ENCODE measurements at places on chromosomes 2 and 18.

GRCh38 chr2:144194326-144195071 is 325.4 kb downstream of the ZEB2 start:
- no peak for DNase-seq

GRCh38 chr2:40497251-40497859 is 45.5 kb upstream of the SLC8A1 start:
- no peak for DNase-seq

DNA sequence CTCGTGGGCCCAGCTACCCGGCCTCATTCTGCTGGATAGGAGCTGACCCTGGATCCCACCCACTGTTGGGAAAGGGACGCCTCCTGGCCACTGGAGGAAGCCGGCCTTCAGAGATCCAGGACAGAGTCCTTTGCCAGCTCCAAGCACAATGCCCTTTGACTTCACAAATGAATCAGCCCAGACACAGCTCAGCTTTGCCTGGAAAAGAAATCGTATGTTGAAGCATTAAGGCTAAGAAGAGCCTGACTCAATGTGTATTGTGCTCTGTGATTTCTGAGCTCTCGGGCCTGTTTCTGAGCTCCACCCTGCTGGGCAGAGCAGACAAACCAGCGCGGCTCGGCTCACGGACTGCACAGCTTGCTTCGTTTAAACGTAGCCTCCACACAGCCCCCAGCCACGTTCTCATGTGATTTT is 162.9 kb upstream of the APCDD1 start:
- DNase-seq, result peak; percentile 33

DNA sequence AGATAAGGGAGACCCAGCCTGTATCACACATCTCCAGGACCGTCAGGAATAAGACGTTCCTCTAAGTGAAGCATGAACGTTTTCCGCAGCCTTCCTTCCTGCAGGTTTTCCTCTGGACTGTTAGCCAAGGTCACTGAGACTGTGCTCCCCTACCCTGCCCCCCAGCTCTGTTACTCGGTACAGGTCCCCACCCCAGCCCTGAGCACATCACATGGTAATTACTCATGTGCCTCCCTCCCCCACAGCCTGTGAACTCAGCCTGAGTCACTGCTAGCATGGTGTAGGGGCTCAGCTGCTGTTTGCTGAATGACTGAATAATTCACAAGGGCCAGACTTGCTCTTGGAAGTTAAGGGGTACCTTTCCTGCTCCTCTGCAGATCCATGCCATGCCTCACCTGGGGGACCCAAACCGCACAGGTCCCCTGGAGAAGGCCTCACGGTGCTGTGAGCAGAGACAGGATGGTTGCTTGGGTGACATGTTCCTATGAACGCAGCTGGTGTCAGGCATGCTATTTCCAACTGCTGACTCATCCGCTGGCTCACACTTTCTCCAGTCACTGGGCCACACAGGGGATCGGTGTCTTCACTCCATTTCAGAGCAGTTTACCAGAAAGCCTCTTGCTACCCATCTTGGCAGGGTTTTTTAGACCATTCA is 88.2 kb downstream of the PLB1 start:
- DNase-seq, result peak; percentile 92

- DNase-seq, result no peak
Measured at GRCh38 chr2:237824085-237824484, 25.5 kb downstream of the RBM44 start.

GRCh38 chr2:214050731-214051130 is 360.1 kb upstream of the VWC2L start:
- no peak for DNase-seq

DNA sequence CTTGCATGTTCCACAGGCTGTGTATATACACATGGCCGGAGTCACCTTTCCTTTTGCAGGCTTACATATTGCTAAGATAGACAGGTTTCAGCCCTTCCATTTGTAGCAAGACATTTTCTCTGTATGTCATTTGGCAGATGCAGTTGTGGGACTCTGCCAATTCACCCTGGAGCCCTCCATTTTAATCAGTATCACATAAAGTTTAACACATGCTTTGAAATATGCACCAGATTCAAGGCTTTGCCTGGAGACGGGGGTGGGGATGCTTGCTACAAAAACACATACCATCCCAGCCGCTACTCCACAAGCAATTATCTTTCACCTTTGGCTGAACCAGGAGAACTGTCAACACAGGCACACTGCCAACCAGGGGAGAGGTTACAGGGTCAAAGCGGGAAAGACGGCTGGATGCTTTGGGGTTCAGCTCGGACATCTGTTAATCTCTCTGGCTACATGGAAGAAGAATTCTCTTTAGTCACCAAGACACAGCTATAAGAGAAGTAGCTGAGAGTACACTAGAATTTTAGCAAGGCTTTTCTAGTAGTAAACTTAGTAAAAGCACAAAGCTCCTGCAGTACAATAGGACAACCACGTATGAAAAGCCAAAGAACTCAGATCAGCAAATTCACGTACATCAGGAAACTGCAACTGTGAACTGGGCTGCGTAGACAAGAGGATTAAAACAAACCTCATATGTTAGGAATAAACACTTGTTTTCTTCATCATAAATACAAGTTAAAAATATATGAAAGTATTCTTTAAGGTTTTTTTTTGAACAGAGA is 130.9 kb downstream of the EXOC6B start:
- peak; percentile 50 for DNase-seq

- no peak for DNase-seq
Measured at GRCh38 chr2:232400256-232401015, 6.2 kb upstream of the ALPG start.

GRCh38 chr2:222736301-222736700 is 64.8 kb downstream of the MOGAT1 start:
- DNase-seq, result peak; percentile 53

- no peak for DNase-seq
Measured at GRCh38 chr2:79798776-79799175, 285.9 kb downstream of the CTNNA2 start.

- DNase-seq, result peak; percentile 35
Measured at GRCh38 chr2:46157966-46158310, 139.3 kb upstream of the EPAS1 start.

GRCh38 chr18:23684515-23685197 is 4.6 kb upstream of the LAMA3 start:
- no peak for DNase-seq

DNA sequence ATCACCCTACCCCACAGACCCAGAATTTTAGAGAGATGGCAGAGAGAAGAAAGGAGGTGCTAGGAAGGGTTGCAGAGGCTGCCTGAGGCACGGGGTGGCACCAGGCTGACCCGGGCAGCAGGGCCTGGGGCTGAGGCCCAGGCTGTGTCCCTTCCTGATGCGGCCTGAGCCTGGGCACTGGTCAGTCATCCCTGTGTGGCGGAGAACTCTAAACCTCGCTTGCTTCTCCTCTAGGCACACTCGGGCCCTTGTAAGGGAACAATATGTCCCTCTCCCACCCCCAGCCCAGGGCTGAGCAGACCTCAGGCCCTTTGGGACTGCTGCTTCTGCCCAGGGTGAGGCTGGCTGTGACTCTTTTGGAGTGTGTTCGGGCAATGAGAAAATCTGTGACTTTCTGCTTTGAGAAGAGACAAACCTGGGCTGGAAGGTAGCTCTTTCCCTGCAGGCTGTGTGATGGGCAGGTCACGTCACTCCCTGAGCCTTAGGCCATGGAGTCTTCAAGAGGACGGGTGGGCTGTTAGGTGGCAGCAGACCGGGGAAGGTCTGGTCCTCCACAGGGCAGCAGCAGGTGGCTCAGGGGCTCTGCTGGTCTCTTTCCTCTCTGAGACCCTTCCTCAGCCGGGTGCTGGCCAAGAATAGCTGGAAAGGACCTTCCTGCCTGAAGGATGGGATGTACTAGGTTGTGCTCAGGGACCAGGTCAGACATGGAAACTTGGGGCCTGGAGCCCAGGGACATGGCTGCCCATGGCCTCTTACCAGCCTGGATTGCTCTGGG is 96.8 kb downstream of the GLI2 start:
- DNase-seq, result no peak

GRCh38 chr2:53632714-53633113 is 134.9 kb upstream of the CHAC2 start:
- peak; percentile 93 for DNase-seq

DNA sequence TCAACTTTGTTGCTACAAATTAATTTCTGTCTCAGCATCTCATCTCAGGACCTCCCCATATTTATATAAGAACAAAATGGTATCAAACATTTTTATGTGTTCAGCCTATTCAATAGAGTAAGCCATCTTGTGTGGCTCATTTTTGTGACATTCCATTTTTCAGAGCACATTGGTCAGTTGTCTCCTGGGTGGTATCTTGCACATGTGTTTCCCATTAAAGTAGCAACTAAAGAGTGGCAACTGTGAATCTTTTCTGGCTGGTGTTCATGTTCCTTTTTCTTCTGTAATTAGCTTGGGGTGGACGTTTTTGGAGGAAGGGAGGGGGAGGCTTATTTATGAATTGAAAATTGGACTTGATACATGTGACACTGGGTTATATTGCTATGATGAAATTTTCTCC is 45.4 kb upstream of the EFEMP1 start:
- DNase-seq, result peak; percentile 85

DNA sequence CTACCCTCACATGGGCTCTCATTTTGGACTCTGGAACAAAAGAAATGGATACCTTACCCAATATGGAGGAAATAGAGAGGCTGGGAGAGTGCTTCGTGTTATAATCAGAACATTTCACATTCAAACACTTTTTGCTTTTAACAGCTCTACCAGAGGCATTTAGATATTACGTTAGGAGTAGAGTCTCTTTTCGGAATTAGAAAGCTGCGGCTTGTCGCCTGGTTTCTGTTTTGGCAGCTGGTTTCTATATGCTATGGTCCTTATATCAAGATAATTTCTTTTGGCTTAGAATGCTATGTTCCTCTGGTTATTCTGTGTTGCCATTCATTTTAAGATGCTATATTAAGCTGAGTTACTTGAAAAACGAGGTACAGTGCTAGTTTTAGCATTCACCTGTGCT is 392.8 kb upstream of the GALNT5 start:
- DNase-seq, result no peak

- no peak for DNase-seq
Measured at GRCh38 chr2:203400805-203401585, 72.8 kb downstream of the ABI2 start.

DNA sequence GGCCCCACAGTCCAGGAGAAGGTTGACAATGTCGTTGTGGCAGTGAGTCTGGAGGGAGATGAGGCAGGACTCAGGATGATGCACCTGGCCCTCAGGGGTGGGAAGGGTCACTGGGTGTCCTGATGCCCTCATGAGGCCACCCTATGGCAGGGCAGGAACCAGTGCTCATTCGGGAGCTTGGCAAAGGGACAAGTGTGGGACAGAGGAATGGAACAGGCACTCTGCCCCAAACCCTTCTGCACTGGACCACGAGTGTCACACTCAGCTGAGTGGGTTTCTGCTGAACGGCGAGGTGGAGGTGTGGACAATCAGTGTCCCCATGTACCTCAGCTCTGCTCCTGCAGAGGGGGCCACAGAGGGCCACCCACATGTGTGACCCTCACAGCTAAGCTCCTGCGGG is 32.0 kb downstream of the ANKMY1 start:
- no peak for DNase-seq

DNA sequence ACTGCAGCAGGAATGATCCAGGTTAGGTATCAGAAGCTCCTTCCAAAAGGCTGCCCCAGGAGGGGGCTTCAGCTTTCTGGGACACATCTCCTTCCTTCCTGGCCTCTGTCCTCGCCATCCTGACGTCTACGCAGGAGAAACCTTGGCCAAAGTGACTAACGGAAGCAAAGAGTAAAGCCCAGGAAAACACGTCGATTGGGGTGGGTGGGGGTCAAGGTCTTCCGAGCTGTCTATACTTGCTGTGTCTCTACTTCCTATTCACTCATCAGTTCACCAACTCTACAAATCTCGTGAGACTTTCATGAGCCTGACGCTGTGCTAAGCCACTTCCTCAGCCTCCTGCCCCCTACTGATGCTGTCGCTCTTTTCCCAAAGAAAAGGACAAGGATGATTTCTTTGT is 212.6 kb downstream of the TNS1 start:
- no peak for DNase-seq

DNA sequence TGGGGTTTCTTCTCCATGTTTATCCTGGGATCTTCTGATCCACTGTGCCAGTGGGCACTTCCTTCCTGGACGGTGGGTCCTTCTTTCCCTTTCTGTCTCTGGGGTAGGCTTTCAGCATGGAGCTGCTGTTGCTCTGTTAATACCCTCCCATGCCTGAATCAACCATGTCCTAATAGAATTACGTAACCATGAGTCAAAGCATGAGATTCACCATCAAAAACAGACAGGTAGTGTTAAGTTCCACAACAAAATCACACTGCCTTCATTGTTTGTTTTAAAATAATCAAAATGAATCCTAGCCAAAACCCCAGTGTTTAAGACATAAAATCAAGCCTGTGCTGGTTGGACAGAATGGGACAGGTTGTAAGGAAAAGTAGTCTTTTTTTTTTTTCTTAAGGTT is 37.5 kb downstream of the GNAL start:
- DNase-seq, result no peak

DNA sequence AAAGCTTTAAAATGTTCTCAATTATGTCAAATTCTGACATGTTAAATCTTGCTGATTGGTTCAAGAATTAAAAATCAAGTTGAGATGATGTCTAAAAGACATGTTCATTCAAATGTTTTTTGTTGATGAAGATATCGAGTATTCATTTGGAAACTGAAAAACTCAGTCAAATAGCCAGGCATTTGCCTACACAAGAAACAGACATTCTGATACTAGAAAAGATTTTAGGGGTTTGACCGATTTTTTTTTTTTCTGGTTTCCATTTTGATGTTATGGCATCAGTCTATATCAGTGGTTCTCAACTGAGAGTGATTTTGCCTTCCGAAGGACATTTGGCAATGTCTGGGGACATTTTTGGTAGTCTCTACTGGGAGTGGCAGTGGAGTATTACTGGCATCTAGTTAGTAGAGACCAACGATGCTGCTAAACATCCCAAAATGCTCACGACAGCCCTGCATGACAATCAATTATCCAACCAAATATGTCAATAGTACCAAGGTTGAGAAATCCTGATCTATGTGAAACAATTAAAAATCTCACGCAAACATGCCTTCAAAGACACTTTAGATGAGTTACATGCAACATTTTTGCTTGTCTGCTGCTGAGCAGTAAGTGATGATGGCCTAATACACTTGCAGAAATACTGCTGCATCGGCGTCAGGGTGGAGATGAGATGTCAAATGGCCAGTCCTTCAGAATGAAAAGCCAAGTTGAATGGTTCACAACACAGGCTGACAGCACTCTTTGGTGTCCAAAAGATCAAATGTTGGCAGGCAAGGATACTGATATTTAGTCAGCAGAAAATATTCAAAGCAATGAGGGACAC is 12.5 kb downstream of the RASGRP3 start:
- no peak for DNase-seq

DNA sequence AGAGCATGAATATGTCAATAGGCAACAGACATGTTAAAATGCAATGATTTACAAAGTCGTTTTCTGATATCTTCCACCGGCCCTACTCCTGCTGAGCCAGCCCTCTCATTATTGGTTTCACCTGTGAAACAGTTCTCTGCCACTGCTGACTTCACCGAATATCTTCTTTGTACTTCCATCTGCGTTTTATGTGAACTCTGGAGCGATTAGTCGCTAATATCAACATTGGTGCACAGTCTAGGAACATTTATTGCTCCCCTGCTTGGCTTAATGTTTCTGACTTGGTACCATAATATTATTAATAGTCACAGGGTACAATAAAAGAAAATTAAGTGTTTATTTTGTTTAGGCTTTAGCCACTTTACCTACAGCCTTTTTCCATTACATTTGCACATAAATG is 105.5 kb downstream of the NCKAP5 start:
- no peak for DNase-seq
